ENCODE measurements at places on chromosomes 4 and X.
A peak's percentile ranks its signal among the peaks of the same experiment; 100 is the strongest.

DNA sequence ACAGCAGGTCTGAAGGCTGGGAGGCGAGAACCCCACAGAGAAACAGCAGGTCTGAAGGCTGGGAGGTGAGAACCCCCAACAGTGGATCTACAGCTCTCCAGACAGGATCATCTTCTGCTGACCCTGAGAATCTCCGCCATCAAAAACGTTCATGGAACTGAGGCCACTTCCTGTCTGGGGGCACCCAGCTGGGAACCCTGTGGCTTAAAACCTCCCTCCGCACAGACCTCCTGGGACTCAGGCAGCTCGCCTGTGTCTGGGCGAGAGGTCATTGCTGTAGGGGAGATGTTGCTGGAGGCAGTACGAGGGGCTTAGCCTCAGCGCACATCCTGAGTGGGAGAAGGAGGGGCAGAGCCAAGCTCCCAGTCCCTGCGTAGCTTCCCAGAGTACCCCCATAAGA, 15.1 kb upstream of the CLDN24 start:
- no peak for DNase-seq

DNA sequence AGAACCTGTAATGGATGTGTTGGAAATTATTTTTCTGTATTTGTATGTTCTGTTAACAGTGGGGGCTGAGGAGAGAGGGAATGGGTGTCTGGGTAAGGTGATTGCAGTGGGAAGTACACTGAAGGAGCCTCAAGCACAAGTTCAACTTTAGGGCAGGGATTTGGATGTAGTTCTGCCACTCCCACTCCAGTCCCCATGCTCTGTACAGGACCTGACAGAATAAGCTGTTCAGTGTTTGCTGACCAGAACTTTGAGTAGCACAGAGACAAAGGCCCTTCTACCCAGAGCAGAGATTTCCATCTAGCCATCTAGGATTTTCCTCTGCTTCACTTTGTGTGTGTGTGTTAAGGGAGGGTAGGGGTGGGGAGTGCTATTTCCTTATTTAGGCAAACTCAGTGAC, 49.2 kb downstream of the VSIG4 start:
- DNase-seq = no peak

GRCh38 chr4:109648266-109648996, 54.8 kb downstream of the CASP6 start:
- no peak for DNase-seq

GRCh38 chr4:61239250-61239649, 39.1 kb downstream of the ADGRL3 start:
- DNase-seq = no peak

- no peak for DNase-seq
Measured at GRCh38 chr4:181909368-181909767, 333.8 kb upstream of the TENM3 start.

- peak; percentile 14 for DNase-seq
Measured at GRCh38 chr4:121370729-121371325, 10.0 kb downstream of the QRFPR start.

DNA sequence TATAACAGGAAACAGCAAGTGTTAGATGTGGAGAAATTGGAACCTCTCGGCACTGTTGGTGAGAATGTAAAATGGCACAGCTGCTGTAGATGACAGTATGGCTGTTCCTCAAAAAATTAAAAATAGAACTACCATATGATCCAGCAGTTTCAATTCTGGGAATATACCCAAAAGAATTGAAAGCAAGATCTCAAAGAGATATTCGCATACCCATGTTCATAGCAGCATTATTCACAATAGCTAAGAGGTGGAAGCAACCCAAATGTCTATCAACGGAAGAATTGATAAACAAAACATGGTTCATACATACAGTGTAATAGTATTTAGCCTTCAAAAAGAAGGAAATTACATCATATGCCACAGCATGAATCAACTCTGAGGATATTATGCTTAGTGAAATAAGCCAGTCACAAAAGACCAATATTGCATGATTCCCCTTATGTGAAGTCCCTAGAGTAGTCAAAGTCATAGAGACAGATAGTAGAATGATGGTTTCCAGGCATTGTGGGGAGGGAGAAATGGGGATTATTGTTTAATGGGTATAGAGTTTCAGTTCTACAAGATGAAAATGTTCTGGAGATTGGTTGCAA, 467.7 kb downstream of the IDS start:
- DNase-seq = no peak

- DNase-seq = no peak
Measured at GRCh38 chr4:66091786-66092185, 421.5 kb upstream of the EPHA5 start.

DNA sequence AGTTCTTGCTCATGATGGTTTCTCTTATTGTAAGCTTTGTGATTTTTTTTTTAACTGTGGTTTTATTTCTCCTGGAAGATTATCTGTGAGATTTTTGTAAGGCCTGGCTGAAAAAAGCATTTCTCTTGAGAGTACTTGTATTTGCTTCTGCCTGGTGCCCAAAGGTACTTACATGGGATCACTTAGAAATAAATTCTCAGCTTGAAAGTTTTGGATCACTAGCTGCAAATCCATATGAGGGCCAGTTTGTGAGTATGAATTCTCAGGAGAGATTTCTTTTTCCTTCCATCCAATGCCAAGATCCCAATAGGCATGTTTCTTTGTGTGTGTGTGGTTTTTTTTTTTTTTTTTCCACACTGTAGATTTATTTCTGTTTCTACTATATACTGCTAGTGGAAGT, 1884.7 kb upstream of the PCDH7 start:
- no peak for DNase-seq

- DNase-seq = no peak
Measured at GRCh38 chrX:43849173-43849572, 33.1 kb downstream of the MAOB start.

GRCh38 chr4:41144812-41145211, 69.5 kb downstream of the APBB2 start:
- no peak for DNase-seq

DNA sequence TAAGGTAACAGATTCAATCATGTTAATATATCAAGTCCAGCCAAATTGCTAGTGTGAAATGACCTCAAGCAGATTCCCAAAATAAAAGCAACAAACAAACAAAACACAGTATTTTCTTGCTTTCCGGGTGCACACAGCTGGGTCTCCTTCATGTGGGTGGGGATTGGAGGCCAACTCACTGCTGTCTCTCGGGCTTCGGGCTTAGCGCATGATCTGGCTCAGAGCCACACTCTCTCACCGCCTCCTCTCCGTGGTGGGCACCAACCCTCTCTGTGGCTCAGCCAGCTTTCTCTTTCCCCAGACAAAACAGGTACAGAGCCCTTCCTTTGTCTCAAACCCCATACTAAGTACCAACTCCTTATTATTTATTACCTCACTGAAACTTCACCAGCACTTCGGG, 2.9 kb upstream of the REELD1 start:
- DNase-seq = no peak

DNA sequence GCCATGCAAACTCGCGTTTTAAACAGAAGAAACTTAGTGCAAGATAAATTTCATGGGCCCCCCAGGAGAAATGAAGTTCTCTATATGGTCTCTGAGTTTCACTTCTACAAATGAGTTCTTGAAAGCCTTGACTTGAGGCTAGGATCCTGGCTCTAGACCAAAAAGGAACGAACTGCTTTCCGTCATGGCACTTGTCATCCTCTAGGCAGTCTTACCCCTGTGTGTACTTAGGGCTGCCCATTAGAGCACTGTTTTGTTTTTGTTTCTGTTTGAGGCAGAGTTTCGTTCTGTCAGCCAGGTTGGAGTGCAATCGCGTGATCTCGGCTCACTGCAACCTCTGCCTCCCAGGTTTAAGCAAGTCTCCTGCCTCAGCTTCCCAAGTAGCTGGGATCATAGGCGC, 29.0 kb downstream of the RNF4 start:
- DNase-seq = no peak

DNA sequence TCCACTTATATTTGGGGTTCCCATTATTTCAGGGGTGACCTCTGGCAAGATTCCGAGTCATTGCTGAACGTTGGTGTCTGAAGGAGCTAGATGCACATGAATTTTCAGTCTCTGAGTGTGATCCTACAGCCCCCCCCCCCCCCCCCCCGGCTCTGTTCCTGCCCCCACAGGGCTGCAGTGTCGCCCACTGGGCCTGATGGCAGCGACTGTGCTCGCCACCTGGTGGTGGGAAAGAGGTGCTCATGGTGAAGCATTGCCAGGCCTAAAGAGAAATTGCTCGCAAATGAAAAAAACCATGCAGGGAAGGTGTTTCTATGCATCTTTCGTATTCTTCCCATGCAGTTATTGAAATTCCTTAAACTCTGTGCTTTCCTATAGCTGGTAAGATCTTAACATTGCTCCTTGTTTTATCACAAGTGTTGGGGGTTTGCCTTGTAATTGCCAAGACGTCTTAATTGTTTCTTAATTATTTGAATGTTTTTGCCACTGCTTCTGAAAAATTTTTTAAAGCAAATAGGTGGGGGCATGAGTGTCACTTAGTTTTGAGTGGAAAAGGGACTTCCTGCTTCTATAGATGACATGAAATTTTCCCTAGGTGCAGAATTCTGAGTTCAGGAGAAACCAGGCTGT, 63.2 kb downstream of the CLDN22 start:
- DNase-seq = peak; percentile 29

- no peak for DNase-seq
Measured at GRCh38 chrX:37752936-37753335, 26.9 kb upstream of the CYBB start.

DNA sequence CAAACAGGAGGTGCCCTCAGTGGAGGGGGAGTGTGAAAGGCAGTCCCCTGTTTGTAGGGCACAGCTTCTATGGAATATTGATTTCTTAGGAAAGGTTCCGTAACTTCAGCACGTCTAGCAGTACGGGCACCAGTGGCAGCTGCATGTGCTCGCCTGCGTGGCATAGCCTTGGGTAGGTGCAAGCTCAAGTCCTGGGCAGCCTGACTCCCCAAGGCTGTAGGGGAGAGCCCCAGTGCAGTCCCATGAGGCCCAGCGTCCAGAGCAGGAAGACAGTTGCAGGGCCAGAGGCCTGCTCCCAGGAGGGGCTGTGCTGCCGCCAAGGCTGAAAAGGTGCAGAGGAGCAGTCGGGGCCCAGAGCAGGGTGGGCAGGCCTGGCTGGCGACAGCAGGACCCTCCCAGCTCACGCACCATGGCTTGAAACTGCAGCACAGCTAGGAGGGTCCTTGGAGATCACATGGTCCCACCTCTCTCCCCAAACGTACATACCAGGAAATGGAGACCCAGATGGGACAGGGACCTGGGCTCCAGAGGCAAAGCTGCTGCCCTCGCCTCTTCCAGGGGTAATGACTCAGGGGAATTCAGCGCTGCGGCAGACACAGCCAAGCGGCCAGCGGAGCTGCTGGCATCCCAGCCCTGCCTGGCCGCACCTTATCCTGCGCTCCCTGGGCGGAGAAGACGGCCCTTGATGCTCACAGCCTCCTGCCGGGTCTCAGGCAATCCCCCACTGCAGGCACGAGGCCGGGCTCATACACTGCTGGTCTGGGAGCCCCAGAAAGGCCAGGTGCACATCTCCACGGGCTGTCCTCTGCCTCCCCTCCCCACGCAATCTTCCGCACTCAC, 6.0 kb upstream of the DUSP9 start:
- DNase-seq = no peak

DNA sequence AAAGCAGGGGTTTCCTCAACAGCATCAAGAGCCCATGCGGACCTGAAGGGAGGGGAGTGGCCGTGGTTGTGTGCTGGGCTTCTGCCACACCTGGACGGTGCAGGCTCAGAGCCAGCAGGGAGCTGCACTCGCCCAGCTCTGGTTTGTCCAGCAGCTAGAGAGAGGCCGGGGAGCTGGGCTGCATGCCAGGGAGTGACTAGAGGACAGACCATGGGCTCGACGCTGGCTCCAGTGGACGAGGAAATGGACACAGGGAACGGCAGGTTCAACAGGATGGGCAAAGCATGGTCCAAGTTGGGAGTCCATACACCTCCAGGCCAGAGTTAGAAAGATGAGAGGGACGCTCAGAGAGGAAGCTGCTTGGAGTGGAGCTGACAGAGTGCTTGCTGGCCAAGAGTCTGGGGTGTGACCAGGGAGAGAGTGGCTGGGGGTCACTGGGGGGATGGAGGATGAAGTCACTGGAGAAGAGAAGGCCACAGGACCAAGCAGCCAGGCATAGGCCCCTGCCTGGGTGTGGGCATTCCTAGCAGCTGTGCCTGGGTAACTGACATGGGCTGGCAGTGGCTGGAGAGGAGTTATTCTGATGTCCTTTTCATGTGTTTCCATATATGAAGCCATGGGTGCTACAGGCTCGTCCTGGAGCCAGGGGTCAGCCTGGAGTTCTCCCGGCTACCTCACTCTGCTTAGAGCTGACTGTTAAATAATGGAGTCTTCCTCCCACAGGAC, 42.8 kb downstream of the HTT-AS start:
- no peak for DNase-seq

- DNase-seq = no peak
Measured at GRCh38 chr4:154634058-154634457, 21.6 kb upstream of the FGG start.

DNA sequence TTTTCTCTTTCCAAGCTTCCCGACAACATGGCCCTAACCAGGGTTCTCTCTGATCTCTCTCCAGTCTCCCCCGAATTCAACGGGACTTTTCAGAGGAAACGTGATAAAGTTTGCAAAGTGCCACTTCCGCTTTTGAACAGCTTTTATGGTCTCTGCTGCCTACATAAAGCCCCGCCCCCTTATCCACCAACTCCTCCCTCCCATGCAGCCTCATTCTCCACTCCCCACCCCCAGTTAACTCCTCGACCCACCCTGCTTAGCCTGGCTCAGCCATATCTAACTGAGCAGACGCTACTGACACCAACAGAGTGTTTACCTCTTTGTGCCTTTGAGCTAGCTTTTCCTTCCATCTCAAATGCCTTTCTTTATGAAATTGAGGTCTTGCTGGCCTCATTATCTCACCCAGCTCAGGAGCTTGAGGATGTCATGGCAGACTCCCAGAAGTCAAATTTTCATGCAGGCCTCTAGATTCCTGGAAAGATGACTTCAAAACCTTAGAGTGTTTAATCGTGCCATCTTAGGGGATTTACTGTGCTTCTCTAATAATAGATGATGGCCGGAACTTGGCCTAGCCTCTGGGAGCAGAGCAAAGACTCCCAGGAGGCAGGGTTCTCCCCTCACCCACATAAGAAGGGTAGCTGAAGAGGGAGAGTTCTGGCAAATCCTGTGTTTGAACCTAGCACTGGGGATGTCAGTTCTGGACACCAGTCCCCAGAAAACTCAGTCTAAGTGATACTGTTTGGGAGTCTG, 606.0 kb downstream of the BCOR start:
- peak; percentile 21 for DNase-seq

- no peak for DNase-seq
Measured at GRCh38 chrX:33207056-33207455, 4.3 kb downstream of the DMD start.

- no peak for DNase-seq
Measured at GRCh38 chrX:128309311-128309710, 257.1 kb upstream of the ACTRT1 start.

DNA sequence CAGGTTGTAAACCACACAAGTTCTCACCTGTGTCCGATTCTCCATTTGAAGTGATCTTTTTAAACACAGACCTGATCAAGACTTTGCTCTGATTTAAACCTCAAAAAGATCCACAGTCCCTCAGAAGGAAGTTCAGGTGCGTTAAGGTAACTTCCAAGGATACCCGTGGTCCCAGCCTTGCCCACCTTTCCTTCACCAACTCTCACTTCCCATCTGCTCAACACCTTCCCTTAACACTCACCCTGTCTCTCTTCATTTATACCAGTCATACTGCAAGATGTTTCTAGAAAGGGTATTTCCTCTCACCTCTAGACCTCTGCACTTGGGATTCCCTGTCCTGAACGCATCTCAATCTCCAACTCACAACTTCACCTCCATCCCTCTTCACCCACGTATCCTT, 49.9 kb downstream of the ADGRA3 start:
- DNase-seq = no peak

GRCh38 chrX:54413753-54414152, 26.5 kb upstream of the TSR2 start:
- no peak for DNase-seq
